ENCODE measurements at places on chromosomes 3 and 15.

DNA sequence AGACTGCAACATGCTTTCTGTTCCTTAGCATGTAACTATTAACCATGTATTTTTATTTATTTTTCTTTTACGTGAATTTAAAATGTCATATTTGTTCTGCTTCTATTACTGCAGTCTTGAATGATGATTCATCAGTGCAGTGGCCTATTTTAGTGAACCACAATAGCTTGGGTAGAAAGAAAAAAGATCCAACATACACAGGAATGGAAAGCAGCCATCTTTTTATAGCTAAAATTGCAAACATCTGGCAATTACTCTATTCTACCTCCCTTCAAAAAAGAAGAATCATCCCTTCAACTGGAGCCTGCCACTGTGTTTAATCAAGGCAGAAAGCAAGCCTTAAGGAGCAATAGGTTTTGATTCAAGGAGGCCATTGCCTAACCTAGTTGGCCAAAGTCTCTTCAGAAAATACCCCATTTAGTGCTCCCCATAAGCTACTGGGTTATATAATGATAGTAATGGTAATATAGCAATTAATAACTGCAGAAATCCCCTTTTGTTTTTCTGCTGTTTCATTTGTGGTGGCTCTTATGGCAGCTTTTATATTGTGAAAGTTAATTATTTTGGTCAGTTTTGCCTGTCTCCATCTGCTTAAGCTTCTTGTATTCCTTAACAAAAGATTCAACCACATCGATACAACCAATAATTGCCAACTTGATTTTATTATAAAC, 267.3 kb downstream of the LPP start:
- DNase-seq, result no peak

GRCh38 chr15:62124973-62125303, 40.1 kb downstream of the C2CD4B start:
- no peak for DNase-seq

DNA sequence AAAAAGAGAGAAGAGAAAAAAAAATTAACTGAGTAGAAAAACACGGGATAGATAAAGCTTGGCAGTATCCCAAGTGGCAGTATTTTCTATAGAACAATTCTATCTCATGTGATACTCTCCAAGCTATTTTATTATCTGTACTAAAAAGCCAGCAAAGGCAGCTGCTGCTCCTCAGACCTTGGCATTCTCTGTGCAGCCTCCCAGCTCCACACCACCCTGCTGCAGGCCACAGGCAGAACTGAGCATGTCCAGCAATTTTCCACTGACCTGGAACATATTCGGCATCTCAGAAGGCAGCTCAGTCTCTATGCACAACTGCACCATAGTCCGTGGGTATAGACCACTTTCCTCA, 1161.4 kb downstream of the IGSF11 start:
- no peak for DNase-seq

GRCh38 chr3:52477796-52478095, 17.4 kb upstream of the STAB1 start:
- no peak for DNase-seq

- DNase-seq, result no peak
These were observed 28.8 kb downstream of the ETFA start for GRCh38 chr15:76282465-76282864.

DNA sequence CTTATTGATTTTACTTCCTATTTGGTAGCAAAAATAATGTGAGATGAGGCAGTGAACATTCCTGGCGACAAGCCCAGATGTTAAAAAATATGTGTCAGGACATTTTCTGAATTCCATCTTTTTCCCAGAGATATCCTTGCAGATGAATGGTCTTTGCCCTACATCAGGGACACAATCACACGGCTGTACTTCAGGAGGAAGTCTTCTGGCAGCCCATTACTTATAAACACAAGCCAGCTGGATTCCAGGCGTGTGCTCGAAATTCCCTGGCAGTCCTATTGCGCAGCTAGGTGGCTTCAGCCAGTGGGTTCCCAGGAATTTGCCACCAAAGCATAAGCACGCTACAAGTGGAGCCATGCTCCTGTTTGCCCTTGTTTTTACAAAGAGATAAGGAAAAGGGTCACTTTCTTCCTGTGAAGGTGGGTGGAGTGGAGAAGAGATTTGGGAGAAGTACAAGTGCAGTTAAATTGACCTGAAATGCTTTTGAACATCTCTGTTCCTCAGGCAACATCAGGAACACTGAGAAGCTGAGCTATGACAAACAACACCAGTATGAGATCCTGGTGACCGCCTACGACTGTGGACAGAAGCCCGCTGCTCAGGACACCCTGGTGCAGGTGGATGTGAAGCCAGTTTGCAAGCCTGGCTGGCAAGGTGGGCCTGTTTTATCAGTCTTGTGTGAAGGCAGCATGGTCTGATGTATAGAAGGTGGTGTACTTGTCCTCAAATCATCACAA, 257.1 kb upstream of the TRIM42 start:
- no peak for DNase-seq

DNA sequence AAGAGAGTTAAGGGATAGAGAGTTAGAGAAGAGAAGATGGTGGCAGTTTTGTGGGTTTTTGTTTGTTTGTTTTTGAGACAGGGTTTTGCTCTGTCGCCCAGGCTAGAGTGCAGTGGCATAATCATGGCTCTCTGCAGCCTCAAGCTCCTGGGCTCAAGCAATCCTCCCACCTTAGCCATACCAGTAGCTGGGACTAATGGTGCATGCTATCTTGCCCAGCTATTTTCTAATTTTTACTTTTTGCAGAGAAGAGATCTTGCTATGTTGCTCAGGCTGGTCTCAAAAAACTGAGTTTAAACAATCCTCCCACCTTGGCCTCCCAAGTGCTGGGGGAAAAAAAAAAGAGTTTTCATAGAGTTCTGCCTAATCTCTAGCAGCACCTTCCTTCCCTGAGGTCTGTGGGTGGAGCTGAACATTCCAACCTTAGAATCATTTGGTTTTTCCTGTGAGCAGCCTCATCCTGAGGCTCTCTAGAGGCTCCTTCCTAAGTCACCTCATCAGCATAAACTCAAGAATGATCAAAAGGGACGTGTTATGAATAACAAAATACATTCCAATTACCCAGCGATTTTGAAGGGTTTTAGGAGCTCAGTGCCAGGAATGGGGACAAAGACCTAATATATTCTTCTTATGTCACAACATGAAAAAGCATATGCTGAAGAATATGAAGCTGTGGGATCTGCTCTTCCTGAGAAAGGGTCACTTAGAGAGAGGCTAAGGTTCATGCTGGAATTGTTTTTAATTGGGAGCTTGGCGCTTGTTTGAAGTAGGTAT, 180.6 kb downstream of the LSAMP start:
- DNase-seq, result no peak

GRCh38 chr3:178174201-178174915, 361.9 kb upstream of the KCNMB2 start:
- no peak for DNase-seq

DNA sequence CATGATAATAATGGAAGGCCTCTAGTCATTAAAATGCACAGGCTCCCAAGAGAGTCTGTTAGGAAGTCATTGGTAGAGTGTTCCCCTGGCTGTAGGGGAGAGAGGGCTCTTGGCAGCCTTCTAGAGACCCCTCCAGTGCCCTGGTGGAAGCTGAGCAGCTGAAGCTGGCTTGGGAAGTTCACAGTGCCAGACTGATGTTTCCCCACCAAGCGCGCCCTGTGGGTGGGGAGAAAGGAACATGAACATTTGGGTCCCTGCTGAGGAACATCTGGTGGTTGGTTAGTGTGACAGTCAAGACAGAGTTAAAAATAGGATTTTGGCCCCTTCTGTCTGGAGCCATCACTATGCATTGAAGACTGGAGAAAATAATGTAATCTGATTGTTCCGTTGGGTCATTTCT, 37.1 kb upstream of the RGMA start:
- no peak for DNase-seq

DNA sequence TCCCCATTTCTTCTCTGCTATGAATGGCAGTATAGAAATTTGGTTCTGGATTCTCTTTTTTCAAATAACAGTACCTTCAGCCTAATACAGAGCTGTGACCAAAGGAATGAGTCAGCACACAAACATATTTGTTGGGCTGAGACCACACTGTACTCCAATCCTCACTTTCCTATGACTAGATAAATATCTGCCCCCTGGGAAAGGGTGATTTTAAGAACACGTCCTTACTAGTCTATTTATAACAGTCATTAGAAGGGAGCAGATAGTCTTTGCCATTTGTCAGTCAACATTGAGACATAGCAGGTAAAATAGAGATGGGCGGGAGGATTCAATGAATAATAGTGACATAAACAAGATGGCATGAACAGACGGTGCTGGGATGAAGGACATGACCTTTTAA, 461.3 kb downstream of the MCTP2 start:
- no peak for DNase-seq

- DNase-seq, result no peak
These were observed 22.6 kb upstream of the TPRG1 start for GRCh38 chr3:189149203-189149602.

DNA sequence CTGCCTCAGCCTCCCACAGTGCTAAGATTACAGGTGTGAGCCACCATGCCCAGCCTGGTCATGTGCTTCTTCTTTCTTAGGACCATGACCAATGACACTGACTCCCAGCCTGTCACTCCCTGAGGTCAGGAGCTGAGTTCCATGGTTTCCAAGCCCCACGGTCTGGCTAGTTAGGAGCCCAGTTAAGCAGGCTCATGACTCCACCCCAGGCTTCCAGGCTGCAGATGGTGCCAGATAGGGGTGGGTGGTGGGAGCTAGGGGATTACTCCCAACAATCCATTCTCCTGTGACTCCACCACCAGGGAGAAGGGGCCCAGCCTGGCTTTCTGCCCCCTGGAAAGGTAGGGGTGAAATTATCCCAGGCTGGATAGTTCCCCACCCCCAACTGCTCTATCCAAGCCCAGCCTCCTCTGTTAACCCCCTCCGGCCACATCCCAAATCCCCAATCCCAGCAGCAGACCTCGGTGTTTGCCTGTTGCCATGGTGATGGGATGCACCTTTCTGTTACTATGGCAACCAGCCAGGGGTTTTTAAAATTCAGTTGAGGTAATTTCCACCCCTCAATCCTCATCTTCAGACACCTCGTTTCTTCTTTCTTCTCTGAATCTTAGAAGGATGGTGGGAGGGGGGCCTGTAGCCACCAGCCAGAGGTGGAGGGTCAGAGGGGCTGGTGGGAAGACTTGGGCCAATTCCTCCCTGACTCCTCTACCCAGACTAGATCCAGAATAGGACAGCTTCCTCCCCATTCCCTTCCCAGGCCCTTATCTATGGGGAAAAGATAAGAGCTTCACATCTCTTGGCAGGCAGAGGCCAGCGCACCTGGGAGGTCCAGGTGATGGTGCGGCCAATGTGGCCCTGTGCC, 22.5 kb upstream of the SEMA3F start:
- no peak for DNase-seq

DNA sequence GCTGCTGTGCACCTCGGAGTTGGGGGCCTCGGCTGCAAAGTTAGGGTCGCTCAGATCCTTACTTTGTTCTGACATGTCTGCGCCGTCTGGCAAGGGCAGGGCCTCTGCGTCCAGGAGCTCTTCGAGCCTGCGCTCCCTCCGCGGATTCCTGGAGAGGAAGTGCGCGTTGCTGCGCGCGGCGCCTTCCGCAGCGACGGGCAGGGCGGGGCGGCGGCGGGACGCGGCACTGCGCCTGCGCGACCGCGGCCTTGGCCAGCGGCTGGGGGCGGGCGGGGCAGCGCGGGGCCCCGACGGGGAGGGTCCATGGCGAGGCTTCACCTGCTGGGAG, at the start of gene NDN:
TSS of gene NDN (minus strand) at position 163 of the 328 bp plus-strand sequence. CDS start at position 75, 88 bp downstream.
- DNase-seq, result no peak

DNA sequence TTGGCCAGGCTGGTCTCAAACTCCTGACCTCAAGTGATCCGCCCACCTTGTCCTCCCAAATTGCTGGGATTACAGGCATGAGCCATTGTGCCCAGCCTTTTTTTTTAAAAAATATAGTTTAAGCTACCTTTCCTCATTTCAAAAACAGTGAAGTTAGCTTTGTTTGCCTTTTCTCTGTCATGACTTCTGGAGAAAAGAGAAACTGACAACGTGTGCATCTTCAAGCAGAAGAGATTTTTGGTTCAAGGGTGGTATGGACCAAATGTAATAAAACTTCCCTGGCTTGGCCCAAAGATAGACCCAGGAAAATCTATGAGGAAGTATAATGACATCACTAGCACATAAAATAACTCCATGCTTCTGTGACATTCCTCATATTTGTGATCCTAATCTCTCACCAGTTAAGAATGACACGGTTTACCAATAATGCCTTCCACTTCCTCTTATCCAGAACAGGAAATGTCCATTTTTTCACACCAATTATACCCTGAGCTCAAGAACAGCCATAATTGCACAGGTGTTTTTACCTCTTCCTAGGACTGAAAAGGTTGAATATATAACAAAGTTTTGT, 781.2 kb upstream of the NR2F2 start:
- DNase-seq, result no peak

- no peak for DNase-seq
These were observed 17.1 kb downstream of the IQCB1 start for GRCh38 chr3:121817753-121818152.

GRCh38 chr3:18349197-18349798, 75.8 kb downstream of the SATB1 start:
- DNase-seq, result no peak

DNA sequence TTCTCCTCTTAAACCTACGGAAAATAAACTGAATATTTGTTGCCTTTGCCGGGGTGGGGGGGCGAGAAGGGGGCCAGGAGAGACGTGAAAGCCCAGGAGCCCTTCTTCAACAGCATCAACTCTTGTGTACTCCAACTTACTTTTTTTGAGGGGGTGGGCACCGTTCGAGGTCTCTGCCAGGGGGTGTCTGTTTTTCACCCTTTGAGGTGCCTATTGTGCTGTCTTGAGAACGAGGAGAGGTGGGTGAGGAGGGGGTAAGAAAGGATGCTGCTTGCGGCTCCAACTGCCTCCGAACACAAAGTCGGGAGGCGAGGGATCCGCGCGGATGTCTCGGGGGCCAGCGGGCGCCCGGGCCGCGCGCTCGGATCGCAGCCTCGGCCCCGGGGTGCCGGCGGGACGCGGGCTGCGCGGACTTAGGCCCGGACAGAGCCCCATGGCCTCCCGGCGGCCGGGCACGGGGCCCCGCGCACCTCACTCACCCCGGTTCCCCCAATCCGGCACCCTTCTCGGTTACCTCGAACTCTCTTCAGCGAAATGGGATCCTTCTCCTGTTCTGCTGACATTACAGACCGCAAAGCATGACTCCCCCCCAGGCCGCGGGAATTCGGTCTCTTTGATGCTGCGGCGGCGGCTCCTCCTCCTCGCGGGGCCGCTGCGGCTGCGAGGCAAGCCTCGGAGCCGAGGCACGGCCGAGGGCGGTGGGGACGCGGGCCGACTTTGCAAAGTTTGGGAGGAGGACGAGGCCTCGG, 650 bp downstream of the PYGO1 start:
- DNase-seq, result no peak

DNA sequence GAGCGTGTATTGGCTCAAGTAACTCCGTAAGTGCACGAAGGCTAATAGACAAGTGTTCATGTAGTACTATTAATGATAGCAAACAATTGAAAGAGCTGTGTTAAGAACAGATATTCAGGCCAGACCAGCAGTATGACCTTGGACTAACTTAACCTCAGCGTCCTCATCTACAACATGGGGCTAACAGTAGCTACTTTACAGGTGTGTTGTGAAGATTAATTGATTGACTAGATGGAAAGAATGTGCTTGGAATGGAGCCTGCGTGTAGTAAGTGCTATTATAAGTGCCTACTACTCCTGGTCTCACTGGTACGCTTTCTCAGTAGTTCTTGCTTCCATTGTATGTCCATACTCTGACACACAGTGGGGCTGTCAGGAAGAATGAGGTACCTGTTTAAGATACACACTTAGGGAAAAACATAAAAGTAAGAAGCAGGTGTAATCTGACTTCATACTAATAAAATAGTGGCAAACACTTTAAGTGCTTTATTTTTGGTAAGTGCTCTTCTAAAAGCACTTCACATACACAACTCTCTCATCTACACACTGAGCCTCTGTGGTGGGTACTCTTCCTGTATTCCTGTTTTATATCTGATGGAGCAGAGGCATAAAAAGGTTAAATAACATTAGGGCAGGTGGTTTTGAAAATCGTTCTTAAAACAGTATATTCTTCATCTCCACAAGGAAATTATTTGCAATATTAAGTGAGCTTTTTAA, 24.3 kb upstream of the FBXL22 start:
- DNase-seq, result no peak

Data from NCI-H1436 treated with DMSO at 0.1 percent for 48 hours (cell line).